NCI-H1092 (cell line): ENCODE measurements at places on chromosomes 5 and 9.

DNA sequence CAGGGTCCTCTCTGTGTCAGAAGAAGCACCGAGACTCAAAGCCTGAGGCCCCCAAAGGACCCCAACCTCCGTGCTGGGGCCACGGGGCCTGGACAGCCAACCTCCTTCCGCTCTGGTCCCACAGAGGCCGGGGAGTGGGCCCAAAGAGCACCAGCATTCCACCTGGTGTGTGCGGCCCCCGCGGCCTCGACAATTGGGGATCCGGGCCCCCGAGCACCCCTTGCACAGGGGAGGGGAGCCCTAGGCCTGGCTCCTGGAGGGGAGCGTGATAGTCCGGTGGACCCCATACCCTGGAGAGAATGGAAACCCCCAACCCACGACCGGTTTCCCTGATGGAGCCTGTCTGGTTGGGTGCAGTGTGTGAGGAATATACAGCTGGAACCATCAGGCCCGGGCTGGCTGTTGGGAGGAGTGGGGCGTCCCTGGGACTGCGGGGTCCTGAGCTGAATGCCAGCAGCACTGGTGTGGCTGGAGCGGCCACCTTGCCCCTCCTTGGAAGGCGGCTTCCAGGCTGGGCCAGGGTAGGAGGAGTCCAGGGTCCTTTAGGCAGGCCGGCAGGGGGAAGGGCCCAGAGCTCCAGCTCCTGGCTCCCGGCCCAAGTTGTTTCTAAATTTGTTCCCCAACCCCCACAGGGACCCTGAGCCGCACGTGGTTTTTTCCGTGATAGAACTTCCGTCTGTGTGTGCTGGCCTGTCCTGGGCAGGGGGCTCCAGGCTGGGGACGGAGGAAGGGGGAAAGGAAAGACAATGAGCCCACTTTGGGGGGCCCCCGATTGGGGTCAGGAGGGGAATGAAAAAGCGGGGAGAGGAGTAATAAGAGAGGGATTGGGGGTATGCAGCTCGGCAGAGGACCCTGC is 825 bp upstream of the TOR4A start:
- DNase-seq: no peak

- DNase-seq: no peak
These were observed 52.4 kb upstream of the PWWP2A start for GRCh38 chr5:160171666-160172065.

- DNase-seq: peak; percentile 45
These were observed 75.9 kb downstream of the RAD23B start for GRCh38 chr9:107358986-107359385.

GRCh38 chr9:21510806-21511205 is 28.7 kb upstream of the IFNE start:
- no peak for DNase-seq

DNA sequence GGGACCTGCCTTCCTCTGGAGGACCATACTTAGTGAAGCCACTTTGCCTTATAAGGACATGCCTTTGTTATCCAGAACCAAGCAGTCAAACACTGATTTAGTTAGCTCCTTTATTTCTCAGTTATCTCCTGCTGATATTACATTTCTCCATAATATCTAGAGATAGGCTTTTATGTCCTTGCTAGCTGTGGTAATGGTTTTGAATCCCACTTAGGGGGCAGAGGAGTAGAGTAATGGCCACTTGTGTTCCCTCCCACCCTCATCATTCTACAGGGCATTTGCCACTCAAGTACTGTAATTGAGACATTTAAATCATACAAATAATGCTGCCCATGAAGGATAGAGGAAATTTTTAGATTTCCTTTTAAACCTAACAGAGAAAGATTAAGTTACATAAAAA is 80.9 kb downstream of the DOCK8 start:
- no peak for DNase-seq

- no peak for DNase-seq
These were observed 123.7 kb upstream of the TNC start for GRCh38 chr9:115241641-115242040.

DNA sequence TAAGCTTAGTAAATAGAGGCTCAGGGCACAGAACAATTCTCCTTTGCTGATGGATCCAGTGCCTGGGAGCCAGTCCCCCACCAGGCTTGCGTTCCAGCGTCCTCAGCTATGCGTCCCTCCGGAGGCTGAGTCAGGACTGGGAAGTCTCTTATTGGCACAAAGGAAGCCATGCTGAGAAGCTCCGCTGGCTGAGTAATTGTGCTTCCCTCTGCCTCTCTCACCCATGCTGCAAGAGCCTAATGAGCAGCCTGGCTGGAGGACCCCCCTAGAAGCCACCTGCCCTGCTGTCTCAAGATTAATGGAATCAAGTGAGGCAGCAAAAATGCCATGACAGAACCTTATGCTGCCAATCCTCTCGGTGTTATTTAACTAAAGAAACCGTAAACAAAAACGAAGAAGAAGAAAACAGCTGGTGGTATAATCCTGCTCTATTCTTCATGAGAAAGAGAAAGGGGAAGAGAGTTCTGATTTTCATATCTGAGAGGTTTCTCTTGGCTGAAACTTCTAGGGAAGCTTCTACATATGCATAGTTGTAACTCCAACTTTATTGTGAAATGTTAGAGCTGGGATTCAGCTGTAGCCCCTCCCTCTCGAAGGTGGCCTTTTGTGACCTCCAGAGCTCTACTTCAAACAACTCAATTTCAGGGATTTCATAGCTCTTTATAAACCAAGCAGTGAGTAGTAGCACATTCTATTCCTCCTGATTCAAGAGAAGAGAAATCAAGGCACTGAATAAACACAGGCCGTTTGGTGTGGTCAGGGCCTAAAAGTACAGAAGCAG is 185.4 kb upstream of the SEMA6A start:
- DNase-seq: no peak

DNA sequence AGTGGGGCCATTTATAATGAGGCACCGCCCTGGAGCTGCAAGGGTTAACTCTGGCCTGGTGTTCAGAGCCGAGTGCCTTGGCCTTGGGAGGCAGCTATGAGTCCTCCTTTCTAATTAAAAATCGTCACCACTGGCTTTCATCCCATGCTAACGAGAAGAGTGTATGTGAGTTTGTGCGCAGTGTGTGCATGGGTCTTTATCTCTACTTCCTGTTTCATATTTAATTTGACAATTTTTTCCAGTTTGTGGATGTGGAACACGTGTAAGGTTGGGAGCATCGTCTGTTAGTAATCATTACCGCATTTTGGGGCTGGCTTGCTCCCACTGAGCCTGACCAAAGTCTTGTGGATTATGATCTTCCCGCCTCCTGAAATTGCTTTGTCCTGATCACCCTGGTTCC is 76.4 kb downstream of the NDFIP1 start:
- no peak for DNase-seq

GRCh38 chr5:17223367-17224185 is 6.1 kb downstream of the BASP1 start:
- no peak for DNase-seq

DNA sequence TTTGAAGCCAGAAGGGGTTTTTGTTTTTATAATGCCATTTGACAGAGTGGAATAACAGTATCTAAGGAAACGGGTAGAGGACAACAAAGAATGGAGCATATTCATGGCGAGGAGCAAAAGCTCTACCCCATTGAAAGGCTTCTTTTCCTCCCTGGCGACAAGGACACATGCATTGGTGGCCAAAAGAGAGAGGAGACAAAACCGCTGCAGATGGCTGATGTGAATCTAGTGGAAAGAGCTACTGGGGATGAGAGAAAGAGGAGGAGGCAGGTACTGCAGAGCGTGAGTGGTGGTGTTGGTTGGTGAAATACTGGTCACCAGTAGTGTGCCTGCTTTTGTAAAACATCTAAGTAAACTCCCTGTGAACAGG is 491 bp downstream of the APC start:
- DNase-seq: peak; percentile 2

DNA sequence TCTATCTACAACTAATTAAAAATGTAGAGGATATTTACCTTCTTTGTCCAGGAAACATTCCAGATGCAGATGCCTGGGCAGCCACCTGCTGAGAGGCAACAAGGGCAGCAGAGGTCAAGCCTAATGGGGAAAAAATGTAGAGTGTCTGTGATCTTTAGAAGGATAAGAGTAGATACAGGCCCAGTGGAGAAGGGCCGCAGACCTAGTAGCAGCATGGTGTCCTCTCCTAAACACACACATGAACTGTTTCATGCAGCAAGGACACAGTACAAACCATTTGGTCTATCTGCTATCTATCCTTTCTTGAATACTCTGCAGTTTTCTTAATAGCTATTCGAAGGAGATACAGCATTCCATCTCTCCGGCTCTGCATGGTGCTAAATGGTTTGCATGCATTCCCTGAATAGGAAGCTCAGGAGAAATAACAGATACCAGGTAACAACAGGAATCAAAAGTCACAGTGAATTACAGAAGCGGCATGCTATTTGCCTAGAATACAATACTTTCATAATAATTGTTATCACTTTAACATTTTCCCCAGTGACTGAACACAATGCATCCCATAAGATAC is 107.3 kb downstream of the ZNF608 start:
- DNase-seq: no peak

DNA sequence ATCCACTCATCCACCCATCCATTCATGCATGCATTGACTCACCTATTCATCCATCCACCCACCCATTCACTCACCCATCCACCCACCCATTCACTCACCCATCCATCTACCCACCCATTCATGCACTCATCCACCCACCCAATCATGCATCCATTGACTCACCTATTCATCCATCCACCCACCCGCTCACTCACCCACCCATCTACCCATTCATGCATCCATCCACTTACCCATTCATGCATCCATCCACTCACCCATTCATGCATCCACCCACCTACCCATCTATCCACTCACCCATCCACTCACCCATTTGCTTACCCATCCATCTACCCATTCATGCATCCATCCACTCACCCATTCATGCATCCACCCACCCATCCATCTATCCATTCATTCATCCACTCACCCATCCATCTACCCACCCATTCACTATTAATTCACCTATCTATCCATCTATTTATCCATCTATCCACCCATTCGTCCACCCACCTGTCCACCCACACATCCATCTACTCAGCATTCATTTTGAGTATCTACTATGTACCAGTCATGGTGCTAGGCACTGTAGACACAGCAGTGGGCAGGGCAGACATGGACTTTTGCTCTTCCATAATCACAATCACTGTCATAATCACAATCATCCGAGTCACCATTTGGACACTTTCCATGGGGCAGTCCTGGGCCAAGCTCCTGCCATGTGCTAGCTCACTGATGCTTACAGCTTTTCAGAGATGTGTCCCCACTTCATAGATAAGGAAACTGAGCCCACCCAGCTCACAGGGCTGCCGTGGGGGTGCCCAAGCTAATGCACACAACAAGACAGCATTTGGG is 34.4 kb downstream of the HMCN2 start:
- no peak for DNase-seq

- DNase-seq: no peak
These were observed 67.4 kb downstream of the ZNF608 start for GRCh38 chr5:124678922-124679519.

- no peak for DNase-seq
These were observed 25.8 kb upstream of the UGT3A1 start for GRCh38 chr5:36017004-36017403.

DNA sequence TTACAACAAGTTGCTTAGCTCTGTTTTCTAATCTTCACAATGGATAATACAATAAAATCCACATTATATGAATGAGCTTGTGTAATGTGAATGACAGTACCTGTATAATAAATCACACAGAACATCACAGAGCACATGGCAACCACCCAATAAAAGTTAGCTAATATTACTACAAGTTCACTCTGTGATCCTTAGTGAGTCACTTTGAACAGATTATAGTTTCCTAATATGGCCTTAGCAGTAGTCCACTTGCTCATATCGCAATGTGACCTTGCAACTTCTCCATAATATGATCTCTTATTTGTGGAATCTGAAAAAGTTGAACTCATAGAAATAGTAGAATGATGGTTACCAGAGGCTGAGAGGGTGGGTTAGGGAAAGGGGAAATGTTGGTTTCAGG is 361.3 kb downstream of the PTPRD start:
- DNase-seq: no peak

GRCh38 chr9:126705767-126706697 is 92.3 kb downstream of the LMX1B start:
- DNase-seq: no peak

- DNase-seq: peak; percentile 37
These were observed 18.1 kb downstream of the MYMK start for GRCh38 chr9:133506653-133507038.

DNA sequence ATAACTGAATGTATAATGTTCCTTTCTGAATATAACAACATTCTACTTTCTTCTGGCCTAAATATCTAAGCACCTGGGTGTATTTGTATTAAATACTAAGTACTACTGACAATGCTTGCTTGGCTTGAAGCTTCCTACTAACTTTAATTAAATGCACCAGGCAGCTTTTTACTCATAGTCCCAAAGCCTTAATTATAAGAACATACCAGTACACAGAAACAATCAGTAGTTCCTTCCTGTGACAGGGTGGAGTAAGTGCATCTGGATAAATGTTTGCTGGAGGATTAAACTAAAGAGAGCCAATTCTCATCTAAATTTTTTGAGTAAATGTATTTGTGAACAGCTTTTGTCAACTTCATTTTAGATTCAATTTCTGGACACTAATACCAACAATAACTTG is 558.6 kb upstream of the SEMA6A start:
- no peak for DNase-seq

DNA sequence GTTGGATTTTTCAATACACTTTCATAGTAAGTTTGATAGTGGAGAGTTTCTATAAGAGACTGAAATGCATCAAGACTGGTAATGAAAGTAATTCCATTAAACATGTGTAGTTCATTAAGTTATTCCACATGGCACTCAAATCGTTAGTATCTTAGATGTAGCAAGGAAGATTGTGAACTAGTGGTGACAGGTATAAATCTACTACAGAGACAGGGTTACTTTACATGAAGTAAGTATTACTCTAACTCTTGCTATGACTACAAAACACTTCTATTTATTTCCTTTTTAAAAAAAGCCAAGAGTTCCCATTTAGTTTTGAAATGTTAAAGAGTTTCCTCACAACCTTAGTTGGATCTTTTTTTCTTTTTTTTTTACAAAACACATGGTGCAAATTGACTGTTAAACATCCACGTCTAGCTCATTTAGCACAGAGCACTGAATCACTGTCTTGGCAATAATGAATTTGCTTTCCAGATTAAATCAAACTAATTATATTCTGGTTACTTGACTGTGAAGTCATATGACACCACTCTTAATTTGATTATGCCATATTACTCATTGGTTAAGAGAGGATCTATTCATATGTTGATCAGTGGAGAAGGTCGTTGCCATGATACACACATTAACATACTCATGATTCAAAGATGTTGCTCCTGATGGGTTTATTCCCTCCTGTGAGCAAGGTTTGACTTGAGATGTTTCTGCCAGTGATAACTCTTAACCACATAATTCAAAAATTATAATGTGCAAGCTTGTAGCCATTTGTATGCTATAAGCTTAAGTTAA is 644.8 kb downstream of the EFNA5 start:
- no peak for DNase-seq

DNA sequence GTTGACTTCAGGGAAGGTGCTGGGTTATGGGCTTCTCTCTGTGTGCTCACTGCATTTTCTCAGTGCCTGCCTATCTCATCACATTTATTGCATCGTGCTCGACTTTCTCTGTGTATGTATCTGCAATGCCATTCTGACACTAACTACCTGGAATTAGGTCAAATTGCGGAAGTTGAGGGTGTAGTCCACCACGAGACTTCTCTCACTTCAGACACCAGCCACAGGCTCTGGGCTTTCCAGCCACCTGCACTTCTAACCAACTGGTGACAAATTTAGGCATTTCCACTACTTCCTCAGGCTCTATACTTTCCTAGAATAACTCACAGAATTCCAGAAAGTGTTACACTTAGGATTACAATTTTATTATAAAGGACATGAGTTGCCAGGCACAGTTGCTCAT is 188.6 kb upstream of the ZNF608 start:
- no peak for DNase-seq
